Heart right ventricle (tissue), 16 donors: ENCODE measurements at places on chromosomes 1 and 21. TPM values are rescaled to one million over a fixed set of nuclear protein-coding genes. Genes with fewer than 3 reads are reported as not detected.

Gene NBPF6
- not detected for total RNA-seq

Gene ARMH1
- 1.1 TPM for total RNA-seq

Gene GOLPH3L
- total RNA-seq = 15.6 TPM

Gene GRIK3
- total RNA-seq = 0.23 TPM

Gene RGS2
- total RNA-seq = 12.7 TPM

Gene KIF17
- 7.0 TPM for total RNA-seq

Gene CADM3
- total RNA-seq = 2.4 TPM

Gene VCAM1
- 7.8 TPM for total RNA-seq

Gene HFM1
- total RNA-seq = 4.3 TPM

Gene PRDM16
- total RNA-seq = 21.1 TPM

Gene PEX10
- 26.0 TPM for total RNA-seq

Gene CFAP141
- 0.76 TPM for total RNA-seq

Gene EGLN1
- total RNA-seq = 82.6 TPM

Gene CA6
- total RNA-seq = not detected

Gene LCE1A
- not detected for total RNA-seq

Gene TSPEAR
- total RNA-seq = not detected

Gene ASTN1
- total RNA-seq = 0.37 TPM

Gene ALDH4A1
- 49.8 TPM for total RNA-seq

Gene CCDC190
- total RNA-seq = 0.23 TPM

Gene GPR3
- 0.57 TPM for total RNA-seq

Gene SLC5A9
- 0.50 TPM for total RNA-seq

Gene KLHDC9
- total RNA-seq = 7.6 TPM

Gene ZFP69
- 2.6 TPM for total RNA-seq

Gene TMEM269
- not detected for total RNA-seq

Gene SPSB1
- 10.8 TPM for total RNA-seq

Gene C8A
- not detected for total RNA-seq

Gene C1orf53
- 7.1 TPM for total RNA-seq

Gene TNFRSF8
- total RNA-seq = 0.21 TPM
